ENCODE measurements at places on chromosomes 1 and 21. TPM values are rescaled to one million over a fixed set of nuclear protein-coding genes. Genes with fewer than 3 reads are reported as not detected.

Gene PI4KB
- polyA plus RNA-seq, result 138 TPM

DNA sequence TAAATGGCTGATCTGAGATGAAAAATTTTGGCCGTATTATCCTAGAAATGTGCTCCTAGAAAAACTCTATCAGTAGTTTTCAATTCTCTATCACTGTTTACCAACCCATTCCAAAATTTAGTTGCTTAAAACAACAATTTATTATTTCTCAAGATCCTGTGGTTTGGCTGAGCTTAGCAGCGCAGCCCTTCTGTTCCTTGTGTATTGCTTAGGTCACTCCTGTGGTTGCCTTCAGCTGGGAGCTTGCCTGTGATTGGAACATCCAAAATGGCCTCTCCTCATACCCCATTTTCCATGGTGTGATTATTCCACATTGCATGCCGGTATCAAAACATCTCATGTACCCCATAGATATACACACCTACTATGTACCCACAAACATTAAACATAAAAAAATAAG, 22.8 kb upstream of the STUM start:
- DNase-seq, result no peak

Gene CYP2J2
- 0.91 TPM for polyA plus RNA-seq

GRCh38 chr1:94068096-94068998, 52.6 kb downstream of the ABCA4 start:
- DNase-seq, result no peak

Gene LCE6A
- not detected for polyA plus RNA-seq

- DNase-seq, result peak; percentile 89
Measured at GRCh38 chr1:23913212-23913880, at the start of gene CNR2. Gene CNR2 (minus strand): TSS chr1:23913362. CDS start chr1:23875617, 37,745 bp downstream.

- DNase-seq, result peak; percentile 60
Measured at GRCh38 chr1:18575620-18576019, 55.0 kb upstream of the PAX7 start.

DNA sequence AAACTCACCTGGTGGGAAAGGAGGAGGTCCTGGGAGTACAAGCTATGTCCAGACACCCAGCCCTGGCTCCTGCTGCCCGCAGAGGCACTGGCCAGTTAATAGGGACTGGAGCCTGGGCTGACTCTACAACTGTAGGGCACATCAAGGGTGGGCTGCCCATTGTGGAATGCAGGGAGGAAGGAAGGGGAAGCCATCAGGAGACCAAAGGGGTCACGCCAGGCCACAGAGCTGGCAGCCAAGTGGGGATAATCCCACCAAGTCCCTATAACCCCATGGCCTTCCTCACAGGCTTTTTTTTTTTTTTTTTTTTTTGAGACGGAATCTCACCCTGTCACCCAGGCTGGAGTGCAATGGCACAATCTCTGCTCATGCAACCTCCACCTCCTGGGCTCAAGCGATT, 14.7 kb downstream of the TMEM53 start:
- no peak for DNase-seq

DNA sequence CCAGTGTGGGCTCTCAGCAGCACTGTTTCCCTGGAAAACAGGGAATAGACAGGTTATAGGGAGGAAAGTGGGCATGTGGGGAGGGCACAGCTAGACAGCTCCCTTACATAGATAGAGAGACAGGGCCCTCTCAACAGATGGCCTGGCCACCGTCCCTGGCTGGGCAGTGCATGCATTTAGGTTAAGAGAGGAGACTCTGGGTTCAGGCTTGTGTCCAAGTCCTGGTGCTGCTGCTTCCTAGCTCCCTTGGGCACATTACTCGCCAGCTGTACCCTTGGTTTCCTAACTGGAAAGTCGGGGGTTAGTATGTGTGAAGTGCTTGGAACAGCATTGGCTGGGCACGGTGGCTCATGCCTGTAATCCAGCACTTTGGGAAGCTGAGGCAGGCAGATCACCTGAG, 9.1 kb downstream of the PLOD1 start:
- no peak for DNase-seq

Gene FAM43B
- polyA plus RNA-seq, result not detected

GRCh38 chr1:157819215-157819614, 705 bp downstream of the FCRL1 start:
- no peak for DNase-seq

DNA sequence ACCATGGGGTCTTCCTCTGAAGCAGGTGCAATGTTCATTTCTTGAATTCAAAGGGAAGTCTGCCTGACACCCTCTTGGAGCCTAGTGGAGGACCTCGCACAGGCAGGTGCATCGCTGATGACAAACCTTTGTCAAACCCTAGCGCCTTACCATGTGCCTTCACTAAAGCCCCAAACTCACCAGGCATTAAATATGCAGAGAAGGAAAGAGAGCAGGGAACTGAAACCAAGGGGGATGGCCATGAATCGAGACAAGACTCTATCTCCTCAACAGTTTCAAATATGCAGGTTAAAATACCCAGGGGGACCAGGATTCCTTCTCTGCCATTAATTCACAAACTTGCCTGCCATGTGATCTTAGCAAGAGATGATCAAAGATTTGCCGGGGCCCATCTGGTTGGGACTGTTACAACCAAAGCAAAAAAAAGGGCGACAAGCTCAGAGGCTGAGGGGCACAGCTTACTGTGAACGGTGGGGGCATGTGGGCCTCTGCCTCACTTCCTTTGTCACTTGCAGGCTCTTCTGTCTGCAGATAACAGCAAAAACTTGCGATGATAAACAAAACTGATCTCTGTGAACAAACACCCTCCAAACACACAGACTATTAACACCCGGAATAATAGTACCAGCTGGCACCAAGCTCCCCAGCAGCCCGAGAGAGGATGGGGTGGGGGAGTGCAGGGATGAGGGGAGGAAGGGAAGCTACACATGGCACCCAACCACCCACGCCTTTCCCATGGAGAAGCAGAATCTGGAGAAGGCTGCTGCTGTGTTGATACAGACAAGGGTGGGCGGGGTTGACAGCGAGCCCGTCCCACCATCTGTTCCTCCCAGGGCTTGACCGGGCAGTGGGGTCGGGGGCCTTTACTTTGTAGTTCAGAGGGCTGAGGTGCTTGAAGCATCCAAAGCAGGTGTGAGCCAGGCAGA, 33.9 kb downstream of the TMEM63A start:
- peak; percentile 85 for DNase-seq

- DNase-seq, result no peak
Measured at GRCh38 chr21:42252778-42253340, 33.9 kb downstream of the ABCG1 start.

DNA sequence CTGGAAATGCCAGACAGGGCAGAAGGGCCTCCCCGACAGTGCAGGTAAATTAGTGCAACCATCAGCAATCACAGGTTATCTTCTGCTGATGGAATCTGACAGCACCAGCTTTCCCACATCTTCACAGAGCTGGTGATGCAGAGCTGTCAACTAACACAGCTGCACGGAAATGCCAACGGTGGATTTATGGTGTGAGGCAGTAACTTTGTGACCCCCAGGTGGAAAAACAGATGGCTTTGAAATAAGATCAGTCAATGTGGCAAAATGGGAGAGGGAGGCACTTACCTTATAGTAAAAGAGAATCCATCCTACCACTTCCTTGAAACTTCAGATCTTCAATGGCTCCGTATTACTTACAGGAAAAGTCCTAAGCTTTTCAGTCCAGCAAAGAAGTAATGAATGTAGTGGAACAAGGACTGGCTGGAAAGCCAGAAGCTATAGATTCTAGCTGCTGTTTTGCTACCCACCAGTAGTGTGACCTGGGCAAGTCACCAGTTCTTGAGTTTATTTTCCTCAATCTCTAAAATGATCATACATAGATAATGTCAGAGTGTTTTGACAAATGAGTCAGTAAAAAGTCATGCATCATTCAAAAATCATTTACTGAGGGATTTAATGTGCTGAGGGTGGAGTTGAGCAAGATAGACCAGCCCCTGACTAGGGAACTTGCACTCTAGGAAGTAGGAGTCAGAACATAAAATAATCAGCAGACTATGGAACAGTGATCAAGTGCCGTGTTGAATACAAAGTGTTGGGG, 245.7 kb upstream of the JUN start:
- no peak for DNase-seq

DNA sequence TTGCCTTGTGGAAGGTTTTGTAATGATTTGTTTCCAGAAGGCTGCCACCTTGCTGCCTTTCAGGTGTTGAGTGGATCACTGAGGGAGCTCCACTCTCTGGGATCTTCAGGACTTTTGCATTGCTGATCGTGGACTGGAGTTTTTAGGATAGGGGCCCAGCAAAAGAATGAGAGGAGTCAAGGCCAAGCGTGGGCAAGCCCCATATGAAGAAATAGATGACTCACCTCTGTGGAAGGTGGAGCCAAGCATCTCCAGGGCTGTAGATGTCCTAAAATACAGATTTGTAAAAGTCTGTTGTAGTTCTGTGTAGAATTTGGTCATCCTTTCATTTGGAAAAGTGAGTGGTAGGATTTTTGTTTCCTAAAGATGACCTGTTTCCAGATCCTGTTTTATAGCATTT, 67.0 kb downstream of the ST3GAL3 start:
- DNase-seq, result no peak

Gene CD34
- polyA plus RNA-seq, result not detected

DNA sequence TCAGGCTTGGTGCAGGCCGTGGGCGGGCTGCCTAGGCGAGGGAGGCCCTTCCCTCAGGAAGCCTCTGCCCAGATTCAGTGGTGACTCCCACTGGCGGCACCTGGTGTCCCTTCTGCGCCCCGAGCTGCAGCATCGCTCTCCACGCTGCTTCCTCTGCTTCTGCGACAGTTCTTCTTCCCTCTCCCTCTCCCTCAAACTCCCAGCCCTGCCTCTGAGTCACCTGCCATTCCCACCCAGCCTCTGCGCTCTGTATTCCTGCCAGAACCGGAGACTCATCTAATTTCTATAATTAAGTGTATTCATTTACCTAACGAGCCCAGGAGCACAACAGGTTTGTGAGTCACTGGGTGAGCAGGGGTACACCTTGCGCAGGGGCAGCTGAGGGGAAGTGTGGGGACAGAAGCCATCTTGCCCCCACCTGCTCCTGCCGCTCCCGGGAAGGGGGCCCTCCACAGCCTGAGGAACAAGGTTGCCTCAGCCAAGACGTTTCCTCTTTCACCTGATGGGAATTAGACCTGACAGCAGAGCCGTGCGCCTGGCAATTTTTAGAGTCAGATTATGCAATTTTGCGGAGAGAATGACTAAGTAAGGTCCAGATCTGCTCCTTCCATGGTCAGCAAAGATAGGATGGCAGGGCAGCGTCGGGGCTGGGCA, 19.4 kb downstream of the KCNC4 start:
- DNase-seq, result no peak

Gene NTMT2
- not detected for polyA plus RNA-seq

Gene PKP1
- not detected for polyA plus RNA-seq

Gene TACSTD2
- polyA plus RNA-seq, result 0.06 TPM

Gene FAAP20
- polyA plus RNA-seq, result 31.2 TPM

- DNase-seq, result no peak
Measured at GRCh38 chr1:155209312-155209721, 822 bp downstream of the MTX1 start.

DNA sequence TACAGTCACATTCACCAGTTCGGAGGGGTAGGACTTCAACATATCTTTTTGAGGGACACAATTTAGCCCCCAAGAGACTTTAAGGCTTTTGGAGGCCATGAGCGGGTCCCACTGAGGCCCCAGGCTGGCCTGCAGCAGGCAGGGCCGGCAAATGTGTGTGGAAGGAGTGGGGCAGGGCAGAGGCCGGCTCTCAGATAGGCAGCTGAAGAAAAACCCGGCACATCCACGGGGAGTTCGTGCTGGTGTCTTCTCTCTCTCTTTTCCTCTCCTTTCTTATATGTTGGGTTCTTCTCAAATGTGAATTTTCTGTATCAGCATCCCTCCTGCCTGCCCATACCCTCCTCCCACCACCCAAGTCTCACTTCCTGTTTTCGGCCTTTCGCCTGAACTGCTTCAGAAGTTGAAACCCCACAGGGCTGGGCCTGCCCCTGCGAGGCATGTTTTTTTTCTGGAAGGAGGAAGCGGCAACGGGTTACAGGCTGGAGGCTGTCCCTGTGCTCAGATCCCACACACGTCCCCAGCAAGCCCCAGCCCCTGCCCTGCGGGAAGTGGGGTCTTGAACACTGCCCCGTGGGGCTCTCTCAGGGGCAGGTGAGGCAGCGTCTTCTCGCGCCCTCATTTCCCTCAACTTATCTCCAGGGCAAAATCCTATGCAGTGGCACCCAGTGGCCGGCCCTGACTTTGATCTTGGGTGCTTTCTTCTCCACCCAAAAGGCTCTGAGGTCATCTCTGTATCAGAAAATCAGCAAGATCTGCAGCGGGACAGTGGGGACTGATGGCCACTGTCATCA, 9.7 kb upstream of the UMODL1 start:
- peak; percentile 87 for DNase-seq

DNA sequence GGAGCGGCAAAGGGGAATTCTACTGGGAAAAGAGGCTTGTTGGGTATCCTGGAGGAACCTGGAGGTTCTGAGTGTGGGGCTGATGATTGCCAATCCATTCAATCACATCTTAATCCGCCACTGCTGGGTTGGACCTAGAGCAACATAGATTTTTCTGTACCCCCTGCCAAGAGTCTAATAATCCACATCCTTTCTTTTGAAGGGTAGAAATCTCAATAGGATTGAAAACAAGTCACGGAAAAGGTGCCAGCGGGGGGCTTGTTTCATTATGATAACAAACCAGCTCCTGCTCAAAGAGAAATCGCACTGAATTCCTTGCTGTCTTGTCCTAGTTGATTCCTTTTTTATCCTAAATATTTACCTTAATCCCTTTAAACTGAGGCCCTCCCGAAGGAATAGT, 528.5 kb downstream of the ADGRL2 start:
- no peak for DNase-seq

DNA sequence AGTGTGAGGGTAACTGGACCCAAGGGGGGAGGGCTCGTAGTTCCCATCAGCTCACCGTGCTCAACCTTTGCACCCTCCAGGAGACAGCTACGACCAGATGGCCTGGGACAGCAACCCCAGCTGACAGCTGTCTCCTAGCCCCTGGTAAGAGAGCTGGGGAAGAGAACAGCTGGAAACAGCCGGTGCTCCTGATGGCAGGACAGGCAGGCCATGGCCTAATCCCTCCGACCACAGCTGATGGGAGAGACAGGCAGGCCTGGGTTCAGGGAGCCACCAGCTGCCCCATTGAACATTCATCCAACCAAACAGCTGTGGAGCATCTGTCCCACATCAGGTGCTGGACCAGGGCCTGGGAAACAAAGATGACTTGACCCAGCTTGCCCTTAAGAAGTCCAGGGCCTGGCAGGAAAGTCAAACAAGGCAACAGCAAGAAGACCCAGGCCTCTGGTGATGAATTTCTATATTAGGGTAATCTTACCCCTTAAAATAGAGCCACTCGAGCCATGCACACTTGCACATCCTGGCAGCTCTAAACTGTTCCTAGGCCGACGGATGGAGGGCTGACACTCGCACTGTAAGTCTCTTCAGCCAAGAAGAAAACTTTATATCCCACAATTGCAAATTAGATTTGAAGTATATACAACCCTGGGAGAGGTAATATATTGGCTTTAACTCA, 12.2 kb downstream of the OLFML2B start:
- no peak for DNase-seq

Gene ADAM15
- polyA plus RNA-seq, result 28.4 TPM

Gene CRB1
- polyA plus RNA-seq, result 0.04 TPM

Gene PBX1
- not detected for polyA plus RNA-seq

Data from B cell (primary cell).